GM23248 (cell line): ENCODE measurements at places on chromosomes 2 and 18.

GRCh38 chr2:13543550-13543949, 826.8 kb downstream of the TRIB2 start:
- DNase-seq: no peak

- no peak for DNase-seq
Observed at GRCh38 chr2:137800386-137800785, 163.9 kb upstream of the HNMT start.

DNA sequence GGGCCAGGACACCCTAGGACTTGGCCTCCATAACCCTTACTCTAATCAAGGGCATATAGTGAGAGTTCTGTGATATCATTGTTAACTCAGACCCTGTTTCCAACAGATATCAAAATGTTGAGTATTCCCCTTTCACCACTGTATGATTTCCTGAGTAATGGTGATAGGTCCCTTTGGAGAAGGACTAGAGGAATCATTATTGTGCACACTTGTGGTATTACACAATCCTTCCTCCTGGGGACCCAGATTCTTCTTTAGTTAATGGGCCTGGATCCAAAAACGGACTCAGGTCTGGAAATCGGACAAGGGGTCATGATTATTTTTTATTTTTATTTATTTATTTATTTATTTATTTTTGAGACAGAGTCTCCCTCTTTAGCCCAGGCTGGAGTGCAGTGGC, 23.5 kb downstream of the PRKRA start:
- DNase-seq: no peak

DNA sequence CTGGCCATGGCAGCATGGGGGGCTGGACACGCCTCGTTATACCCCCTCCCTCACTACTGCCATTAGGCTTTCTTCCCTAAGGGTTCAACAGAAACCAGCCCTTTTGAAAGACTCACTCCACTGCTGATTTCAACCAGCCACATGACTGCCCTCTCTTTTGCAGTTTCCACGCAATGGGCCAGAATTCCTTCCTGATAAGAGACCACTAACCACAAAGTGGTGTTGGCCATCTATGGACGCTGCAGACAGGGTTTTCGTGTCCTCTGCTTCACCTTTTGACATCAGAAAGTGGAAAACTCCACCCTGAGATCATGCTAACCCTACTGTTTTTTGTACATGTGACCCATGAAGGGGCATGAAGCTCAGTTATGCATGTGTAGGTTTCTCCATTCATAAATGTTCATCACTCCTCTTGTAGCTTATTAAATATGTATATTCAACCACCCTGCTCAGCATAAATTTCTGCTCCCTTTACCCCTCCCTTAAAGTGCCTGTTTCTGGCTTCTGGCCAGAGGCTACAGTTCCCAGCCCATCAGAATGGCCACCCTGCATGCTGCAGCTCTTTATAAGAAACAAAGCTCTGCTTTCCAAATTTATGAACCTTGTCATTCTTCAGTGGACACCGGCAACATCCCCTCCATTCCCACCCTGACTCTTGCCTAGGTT, 106.6 kb upstream of the MSH6 start:
- no peak for DNase-seq

GRCh38 chr18:49285627-49286026, 174.8 kb downstream of the DYM start:
- no peak for DNase-seq

- DNase-seq: peak; percentile 91
Observed at GRCh38 chr2:171515672-171516298, 6.5 kb upstream of the CYBRD1 start.

GRCh38 chr2:41865263-41865662, 182.6 kb upstream of the PKDCC start:
- no peak for DNase-seq

DNA sequence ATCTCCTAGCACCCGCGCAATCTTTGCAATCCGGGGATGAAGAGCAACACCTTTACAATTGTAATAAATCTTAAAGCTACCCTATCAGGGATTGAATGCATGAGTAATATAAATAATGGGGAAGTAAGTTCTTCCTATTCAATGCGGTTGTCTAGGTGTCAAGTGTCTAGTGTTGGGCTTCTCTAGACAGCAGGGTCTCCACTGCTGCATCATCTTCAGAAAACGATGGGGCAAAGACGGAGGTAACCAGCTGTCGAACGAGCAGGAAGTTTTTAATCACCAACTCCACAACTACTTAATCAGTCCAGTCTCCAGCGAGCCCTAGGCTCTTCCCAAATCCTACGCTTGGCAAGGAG, 573 bp downstream of the STAM2 start:
- DNase-seq: peak; percentile 39

- peak; percentile 68 for DNase-seq
Observed at GRCh38 chr2:224136396-224136795, 97.3 kb upstream of the SERPINE2 start.

DNA sequence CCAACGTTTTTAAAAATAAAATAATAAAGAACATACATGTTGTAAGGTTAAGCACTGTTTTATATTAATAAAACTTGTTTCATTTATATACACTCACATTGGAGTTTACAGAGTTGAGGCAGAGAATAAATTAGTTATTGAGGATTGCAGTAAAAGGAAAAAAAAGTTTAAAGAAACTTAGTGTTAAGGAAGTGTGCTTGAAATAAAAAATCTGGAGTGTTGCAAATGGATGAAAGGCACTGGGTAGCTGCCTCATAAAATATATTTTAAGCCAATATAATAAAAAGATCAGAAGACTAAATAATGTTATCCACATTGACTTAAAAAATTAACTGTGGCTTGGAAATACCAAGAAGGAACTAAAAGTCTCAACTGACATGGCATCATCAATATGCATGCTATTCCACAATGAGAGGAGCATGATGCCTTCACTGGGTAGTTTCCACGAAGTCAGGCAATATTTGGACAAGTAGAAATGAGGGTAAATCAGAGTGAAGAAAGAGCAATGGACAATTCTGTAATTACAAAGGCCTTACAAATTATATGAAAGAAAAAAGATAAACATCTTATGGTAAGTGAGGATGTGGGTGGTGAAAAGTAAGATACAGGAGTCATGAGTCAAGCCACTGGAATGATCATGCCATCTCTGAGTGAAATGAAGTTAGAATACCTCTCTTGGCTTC, 2.5 kb downstream of the GALNT3 start:
- DNase-seq: peak; percentile 56

DNA sequence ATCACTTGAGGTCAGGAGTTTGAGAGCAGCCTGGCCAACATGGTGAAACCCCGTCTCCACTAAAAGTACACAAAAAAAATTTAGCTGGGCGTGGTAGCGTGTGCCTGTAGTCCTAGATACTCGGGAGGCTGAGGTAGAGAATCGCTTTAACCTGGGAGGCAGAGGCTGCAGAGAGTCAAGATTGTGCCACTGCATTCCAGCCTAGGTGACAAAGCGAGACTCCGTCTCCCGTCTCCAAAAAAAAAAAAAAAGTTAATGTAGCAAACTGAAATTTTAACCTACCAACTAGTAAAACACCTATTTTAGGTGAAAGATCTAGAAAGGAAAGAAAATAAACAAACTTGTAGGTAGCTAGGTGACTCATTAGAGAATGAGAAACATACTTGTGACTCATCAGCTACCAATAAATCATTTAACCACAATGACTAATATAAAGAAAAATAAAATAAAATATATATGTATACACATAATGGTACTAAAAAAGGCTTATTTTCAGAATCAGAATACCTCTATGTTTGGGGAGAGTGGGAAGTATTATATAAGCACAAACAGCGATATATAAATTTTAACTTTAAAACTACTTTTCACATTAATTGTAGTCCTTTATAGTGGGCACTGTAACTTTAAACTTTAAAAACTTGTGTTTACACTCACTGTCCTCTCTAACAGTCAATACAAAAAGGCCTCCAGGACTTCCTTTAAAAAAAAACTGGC, 36.6 kb downstream of the DARS1 start:
- DNase-seq: peak; percentile 85

GRCh38 chr2:65511306-65511705, 78.9 kb upstream of the SPRED2 start:
- DNase-seq: no peak

DNA sequence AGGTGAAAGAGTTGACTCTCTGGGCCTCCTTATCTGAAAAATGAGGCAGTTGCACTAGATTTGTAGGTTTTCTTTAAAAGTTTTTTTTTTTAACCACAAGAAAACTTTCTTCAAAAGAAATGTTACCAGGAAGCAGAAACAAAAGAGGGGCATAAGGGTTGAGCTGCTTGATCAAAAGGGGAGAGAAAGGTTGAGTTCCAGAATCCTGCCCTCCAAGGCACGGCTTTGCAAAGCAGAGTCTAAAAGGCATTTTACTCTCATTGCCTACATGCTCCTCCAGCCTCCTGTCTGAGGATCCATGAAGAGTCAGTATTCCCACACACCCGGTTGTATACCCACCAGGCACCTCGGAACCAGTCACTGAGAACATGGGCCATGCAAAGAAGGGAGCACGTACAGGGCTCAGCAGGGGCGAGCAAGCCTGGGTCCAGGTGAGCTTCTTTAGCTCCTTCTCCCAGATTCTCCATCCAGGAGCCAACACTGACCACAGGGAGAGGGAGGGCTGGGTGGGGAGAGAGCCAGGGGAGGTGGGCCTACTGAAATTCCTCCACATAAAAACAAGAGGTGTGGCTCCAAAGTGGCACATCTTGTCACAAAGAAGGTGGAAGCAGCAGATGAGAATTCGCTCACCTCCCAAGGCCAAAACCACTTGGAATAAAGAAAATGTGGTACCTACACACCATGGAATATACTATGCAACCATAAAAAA, 116.0 kb upstream of the EPC2 start:
- DNase-seq: no peak

DNA sequence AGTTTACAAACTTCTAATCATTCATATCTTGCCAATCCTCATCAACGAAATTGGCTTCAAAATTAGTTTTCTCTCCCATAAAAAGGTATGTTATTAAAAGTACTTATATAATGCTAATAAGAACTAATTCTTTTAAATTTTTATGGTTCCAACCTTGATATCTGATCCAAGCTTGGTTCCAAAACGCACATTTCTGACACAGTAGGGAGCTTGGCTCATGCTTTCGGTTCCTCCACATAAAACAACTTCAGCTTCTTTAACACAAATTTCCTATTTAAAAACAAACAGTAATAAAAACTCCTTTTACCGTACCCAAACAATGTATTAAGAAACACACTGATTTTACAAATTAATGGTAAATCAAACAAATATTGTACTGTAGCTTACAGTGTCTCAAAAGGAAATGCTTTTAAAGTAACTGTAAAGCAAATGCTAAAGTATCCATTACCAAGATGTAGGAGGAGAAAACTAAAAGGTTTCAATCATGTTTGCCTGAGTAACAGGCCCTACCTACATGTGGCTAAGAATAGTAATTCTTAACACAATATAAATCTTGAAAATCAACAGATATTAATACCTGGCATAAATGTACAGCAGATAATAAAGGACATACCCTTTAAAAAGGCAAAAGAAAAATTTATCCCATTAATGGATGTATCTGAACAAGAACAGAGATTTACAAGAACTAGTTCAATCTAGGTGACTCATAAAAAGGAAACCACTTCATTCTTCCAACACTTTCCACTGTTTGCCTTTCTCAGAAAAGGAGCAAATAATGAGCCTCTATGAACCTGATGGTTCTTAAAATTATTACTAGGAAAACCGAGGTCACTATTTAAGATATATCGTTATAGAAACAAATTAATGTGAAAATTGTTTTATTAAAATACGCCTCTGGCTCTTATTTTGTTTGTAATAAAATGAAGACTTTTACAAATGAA, 17.5 kb downstream of the ACAA2 start:
- DNase-seq: peak; percentile 21

DNA sequence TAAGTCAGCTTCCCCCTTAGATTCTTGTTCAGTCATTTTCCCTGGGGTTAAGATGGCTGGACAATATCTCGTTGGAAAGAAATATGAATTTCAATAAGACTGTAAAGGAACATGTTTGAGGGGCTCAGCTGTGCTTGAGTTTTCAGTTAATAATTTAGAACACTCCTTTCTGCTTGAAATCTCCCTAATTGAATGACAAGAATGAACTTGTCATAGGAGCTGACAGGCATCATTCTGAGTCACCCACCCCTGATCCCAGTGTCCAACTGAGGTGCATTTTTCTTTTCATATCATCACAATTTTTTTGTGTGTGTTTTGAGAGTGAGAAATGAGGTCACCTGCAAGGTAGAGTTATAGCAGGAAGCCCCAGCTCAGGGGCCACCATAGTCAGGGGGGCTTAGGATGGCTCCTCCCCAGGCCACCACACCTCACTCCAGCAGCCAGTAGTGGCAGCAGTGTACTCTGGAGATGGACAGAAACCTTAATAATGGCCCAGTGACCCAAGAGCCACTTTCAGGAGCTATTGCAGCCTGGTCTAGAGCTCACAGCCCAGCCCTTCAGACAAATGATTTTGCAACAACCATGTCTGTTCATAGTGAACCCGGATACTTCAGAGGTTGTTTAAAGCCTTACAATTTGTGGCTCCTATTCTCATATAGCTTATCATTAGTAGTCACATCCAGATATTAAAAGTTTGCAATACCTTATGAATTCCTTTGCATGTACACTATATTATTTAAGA, 174.5 kb downstream of the MAIP1 start:
- DNase-seq: no peak

GRCh38 chr18:25408293-25408692, 56.3 kb upstream of the ZNF521 start:
- no peak for DNase-seq

GRCh38 chr2:64379186-64379585, 74.8 kb upstream of the LGALSL start:
- no peak for DNase-seq

- peak; percentile 29 for DNase-seq
Observed at GRCh38 chr2:25029183-25029554, 12.7 kb upstream of the EFR3B start.

DNA sequence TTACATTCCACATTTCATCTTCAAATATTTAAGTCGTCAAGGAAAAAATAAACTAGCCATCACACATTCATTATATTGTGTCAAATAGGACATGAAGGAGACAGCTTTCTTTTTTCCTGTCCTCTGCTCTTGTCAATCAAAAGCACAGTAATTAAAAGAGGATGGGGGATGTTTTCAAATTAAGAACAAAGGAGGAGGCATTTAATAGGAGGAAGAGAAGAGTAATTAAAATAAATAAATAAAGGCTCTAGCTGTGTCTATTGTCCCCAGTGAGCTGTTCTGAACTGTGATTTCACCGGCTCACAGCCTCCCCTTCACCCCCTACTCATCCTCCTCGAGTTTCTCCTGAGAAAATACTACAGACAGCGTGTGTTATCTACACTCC, 1377.1 kb upstream of the PIK3C3 start:
- DNase-seq: no peak

DNA sequence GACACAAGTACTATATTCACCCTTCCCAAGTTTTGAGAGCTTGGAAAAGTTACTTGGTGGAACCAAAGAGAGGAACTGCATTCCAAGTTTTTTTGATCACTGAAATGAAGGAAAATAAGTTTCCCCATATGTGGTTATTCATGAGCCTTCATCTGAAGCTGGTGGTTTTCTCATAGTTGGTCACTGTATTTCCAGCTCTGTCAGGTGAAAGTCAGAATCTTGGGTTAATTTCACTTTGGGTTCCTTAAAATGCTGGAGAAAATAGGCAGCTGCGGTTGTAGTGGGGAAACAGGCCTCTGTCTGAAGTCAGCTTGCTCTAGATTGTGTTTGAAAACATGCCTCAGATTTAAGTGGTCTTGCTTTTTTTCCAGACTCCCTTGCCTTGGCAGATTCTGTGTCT, 200.5 kb downstream of the HRH4 start:
- no peak for DNase-seq

- DNase-seq: no peak
Observed at GRCh38 chr2:155494744-155495143, 796.2 kb downstream of the KCNJ3 start.
